ENCODE measurements at places on chromosomes 16 and 17.

- no peak for DNase-seq
These were observed 21.5 kb downstream of the CCL4 start for GRCh38 chr17:36124879-36125824.

DNA sequence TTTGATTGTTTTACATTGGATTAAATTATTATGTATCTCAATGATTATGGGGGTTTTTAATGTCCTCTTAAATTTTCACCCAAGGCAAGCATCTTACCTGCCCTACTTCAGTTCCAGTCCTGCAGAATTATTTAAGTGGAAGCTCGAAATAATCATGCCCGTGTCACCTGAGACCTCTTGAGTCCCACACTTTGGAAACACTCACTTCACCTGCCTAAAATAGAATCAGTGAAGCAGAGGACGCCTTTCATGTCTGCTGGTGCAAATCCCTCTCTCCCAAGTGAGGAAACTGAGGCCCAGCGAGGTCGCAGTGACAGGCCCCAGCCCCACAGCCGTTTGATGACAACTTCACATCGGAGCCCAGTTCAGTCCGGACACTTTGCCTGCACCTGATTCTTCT is 284.6 kb downstream of the C16orf95 start:
- no peak for DNase-seq

DNA sequence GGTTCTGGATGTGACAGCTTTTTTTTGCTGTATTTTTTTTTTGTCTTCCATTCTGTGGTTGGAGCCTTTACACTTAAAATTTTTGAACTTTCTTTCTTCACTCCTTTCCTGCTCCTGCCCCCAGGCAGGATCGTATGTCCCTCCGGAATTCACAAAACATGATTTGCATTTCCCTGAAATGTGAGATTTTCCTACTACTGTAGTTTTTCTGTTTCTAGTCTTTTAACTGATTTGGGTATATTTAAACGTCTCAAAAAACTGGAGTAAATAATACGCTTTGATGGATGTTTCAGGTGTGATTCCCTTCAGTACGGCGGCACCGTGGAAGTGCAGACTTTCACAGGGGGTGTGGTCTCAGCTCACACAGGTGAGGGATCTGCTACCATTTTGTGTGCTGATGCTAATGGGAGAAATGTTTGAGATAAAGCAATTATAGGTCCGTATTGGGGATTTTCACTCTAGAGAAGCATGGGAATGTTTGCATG is 686 bp downstream of the SRCAP start:
- no peak for DNase-seq

GRCh38 chr16:48611329-48612137 is 1.6 kb upstream of the N4BP1 start:
- peak; percentile 49 for DNase-seq

DNA sequence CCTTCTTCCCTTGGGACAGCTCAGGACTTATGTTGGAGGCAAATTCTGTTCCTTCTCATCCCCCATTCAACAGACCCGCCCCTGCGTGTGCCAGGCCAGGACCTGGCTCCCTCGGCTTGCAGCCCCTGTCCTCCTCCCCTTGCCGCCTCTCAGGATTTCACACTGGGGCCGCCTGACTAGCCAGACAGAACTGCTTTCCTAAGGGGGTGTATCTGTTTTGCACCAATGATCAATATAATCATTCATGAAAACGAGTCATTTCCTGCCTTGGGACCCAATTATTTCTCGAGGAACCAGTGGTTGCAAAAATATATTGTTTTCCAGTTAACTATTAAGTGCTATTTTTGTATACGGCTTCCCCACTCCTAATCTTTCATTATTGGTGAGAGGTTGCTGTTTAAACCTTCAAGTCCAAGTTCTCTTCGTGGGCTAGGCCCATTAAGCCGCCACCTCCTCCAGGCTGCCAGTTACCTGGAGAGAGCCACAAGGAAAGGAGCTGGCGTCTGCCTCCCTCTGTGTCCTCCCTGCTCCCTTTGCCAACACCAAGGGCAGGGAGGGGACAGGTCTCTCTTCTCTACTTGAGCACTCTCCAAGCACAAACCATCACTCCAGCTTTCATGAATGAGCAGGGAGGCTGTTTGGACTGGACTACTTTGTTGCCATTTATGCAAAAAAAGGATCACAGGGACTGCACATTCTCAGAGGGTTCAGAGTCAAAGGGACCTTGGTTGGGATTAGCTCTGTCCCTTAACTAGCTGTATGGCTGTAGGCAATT is 8.9 kb downstream of the DCAKD start:
- no peak for DNase-seq

GRCh38 chr16:88391144-88391850 is 8.5 kb downstream of the ZNF469 start:
- DNase-seq, result no peak

DNA sequence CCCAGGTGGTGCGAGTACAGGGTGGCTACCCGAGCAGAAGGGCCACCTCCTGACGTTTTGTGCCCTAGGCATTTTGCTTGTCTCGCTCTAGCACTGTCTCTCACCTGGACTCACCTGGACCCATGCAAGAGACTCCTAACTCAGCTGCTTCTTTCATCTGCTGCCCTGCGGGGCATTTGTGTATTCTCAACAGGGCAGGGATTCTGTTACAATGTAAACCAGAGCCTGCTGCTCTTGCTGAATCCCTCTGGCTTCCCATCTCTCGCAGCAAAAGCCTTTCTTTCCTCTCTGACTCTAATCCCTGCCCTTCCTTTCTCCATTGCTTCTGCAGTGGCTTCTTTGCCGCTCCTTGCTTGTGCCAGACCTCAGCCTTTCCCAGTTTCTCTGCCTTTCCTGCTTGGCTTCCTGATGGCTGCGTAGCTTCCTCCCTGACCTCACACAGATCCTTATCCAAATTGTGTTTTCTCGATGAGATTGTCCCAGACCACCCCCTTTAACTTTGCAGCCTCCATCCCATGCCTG is 10.2 kb downstream of the ARSG start:
- no peak for DNase-seq

DNA sequence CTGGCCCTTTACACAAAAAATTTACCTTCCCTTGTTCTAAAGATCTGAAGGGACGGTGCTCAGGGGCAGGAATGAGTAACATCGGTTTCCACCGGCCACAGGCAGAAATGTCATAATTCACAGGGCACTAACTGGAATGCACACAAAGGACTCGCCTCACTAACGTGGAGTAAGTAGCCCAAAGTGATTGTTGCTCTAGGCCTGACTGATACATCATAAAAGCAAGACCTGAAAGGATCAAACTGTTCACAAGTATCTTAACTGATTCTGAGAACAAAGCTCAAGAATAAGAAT is 8.9 kb upstream of the TCF25 start:
- no peak for DNase-seq

- DNase-seq, result no peak
These were observed 22.4 kb downstream of the MGRN1 start for GRCh38 chr16:4646773-4647643.

- DNase-seq, result no peak
These were observed 16.7 kb upstream of the SLFN11 start for GRCh38 chr17:35390156-35390555.

DNA sequence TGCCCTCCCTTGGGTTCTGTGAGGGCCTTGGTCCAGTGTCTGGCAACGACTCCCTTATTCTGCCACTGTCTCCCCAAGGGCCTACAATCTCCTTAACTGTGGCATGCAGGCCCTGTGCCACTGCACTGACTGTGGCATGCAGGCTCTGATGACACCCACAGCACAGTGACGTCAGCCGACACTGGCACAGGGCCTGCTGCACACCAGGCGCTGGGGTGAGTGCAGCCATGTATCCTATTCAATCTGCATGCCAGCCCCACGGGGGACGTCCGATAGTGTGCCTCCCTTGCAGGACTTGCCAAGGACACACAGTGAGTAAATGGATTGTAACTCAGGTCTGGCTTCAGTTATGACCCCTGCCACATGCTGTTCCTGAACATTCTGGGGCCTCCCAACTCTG is 39.8 kb upstream of the RASD1 start:
- DNase-seq, result no peak

DNA sequence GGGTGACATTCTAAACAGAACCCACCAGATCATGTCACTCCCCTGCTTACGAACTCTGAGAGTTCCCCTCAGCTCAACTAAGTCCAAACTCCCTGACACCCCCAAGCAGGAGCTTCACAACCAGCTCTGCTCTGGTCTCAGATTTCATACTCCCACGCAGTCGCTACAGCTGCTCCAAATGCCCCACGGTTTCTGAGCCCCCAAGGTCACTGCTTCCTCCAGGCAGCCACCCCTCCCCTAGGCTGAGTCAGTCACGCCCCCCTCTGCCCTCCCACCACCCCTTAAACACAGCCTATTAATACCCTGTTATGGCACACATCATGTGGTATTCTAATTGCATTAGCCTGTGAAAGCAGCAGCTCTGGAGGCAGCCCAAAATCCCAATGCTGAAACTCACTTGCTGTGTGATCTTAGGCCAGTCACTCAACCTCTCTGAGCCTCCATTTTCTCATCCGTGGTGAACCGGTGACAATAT is 51.5 kb downstream of the GSG1L start:
- no peak for DNase-seq

DNA sequence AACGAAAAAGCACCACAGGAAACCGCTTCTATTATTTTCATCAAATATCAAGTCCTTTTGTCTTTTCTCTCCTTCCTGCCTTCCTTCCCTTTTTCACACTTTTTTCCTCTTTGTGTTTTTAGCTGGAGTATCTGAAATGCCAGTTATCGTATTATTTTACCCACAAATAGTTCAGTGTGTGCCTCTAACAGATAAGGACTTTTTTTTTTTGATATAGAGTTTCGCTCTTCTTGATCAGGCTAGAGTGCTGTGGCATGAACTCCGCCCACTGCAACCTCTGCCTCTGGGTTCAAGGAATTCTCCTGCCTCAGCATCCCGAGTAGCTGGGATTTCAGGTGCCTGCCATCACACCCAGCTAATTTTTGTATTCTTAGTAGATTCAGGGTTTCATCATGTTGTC is 10.7 kb downstream of the DNAAF1 start:
- no peak for DNase-seq

- no peak for DNase-seq
These were observed 42.8 kb downstream of the CDK5R1 start for GRCh38 chr17:32529604-32530003.

- peak; percentile 3 for DNase-seq
These were observed 700 bp downstream of the UBN1 start for GRCh38 chr16:4847774-4848587.
